ENCODE measurements at places on chromosomes 6 and 20.

GRCh38 chr6:15974817-15975216 is 154.1 kb upstream of the MYLIP start:
- DNase-seq: no peak

GRCh38 chr6:133544419-133544818 is 303.3 kb downstream of the EYA4 start:
- no peak for DNase-seq

- DNase-seq: no peak
These were observed 422.9 kb upstream of the CHD6 start for GRCh38 chr20:42041000-42041565.

GRCh38 chr20:34871320-34871926 is 1.2 kb downstream of the GGT7 start:
- no peak for DNase-seq

- DNase-seq: no peak
These were observed 511.8 kb upstream of the JARID2 start for GRCh38 chr6:14734052-14734415.
